Lower leg skin (tissue), 4 donors: ENCODE measurements at places on chromosomes 6 and 20.

DNA sequence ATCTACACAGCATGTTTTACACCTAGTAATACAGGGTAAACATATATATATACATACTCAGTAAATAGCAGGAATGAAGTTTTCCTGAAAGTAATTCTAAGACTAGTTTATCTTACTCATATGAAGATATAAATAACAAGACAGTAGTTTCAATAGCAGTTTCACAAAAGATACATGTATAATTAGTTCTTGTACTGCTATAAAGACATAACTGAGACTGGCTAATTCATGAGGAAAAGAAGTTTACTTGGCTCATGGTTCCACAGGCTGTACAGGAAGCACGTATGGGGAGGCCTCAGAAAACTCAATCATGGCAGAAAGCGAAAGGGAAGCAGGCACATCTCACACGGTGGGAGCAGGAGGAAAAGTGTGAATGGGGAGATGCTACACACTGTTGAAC, 16.9 kb downstream of the RARS2 start:
- DNase-seq, result no peak

- no peak for DNase-seq
These were observed 5.3 kb upstream of the ADGRF5 start for GRCh38 chr6:46927066-46927465.

DNA sequence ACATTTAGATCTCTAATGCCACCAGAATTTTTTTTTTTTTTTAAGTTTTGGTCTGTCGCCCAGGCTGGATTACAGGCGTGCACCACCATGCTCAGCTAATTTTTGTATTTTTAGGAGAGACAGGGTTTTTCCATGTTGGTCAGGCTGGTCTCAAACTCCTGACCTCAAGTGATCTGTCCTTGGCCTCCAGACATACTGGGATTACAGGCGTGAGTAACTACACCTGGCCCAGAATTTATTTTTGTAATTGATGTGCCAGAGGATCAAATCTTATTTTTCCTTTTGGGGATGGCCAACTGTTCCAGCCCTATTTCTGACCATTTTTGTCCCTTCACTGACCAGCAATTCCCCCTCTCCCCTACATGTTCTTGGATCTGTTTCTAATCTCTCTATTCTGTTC, 18.0 kb upstream of the MYMX start:
- no peak for DNase-seq

GRCh38 chr6:163563318-163563717, 148.8 kb downstream of the QKI start:
- no peak for DNase-seq

DNA sequence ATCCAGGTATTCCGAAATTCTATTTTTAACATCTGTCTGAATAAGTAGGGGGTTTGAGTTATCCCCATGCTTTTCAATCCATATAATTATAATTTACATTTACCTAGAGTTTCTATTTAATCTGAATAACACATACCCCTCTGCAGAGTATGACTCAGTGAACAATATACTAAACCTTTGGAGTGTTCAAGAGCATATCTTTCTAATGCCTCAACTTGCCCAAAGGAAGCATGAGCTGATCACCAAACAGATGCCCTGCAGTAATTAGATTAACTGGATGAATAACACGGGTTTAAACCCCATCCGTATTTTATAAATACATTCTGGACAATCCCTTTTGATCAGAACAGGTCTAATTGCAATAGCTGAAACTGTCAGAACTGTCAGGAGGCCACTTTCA, 897.1 kb downstream of the TFAP2A start:
- DNase-seq, result no peak

DNA sequence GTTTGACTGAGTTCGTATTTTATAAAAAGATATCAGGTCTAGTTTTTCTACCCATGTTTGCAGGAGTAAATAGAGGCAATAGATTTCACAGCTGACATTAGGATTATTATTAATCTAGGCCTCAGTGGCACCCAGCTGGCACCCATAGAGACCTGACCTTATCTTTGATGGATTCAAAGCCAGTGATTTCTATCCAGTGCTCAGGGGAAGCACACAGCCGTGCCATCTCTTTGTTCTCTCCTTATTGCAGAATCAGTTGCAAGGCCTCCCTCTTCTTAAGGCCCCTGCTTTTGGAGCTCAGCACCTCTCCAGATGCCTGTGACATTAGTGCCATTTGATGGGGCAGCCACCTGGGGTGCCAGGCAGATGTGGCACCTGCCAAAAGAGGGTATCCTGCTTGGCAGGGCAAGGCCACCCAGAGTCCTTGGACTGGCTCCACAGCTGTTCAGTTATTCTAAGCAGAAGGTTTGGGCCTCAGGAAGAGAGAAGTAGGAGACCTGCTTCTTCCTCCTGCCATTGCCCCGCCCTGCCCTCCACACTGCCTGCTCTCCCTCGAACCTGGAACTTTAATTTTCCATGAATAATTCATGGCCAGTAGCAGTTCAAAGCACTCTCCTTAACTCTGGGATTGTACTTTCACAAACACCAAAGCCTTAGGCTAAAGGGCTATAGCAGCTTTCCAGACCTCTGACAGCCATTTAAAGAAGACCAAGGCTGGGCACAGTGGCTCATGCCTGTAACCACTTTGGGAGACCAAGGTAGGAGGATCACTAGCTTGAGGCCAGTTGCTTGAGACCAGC, 206.3 kb downstream of the ZDHHC14 start:
- no peak for DNase-seq

DNA sequence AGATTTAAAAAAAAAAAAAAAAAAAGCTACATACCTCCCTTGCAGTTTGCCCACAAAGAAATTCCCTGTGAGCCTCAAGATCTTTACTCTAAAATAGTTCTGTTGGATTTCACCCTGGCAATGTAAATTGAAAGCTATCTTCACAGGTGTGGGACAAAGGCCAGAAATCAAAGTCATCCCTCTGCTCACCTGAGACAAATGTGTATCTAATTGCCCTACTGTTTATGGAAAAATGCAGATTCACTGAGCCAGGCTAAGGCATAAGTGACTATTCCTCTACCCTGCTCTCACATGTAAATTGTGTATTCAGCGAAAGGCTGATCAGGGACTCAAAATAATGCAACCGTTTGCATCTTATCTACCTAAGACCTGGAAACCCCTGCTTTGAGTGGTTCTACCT, 98.5 kb upstream of the SHLD1 start:
- no peak for DNase-seq

DNA sequence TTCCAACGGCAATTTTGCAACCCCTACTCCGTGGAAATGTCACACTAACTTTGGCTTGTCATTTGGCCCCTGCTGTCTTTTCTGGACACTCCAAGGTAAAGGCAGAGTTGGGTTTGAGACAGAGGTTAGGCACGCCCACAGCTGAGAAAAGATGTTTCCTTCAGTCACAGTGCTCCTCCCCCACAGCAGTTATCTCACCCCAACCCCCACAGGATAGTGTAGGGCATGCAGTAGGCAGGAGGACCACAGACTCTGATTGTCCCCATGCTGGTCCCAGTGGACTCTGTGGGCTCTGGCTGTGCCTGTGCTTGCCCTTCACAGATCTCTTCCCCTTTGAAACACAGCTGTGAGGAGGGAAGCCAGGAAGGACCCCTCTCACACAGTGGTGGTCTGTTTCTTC, 124.0 kb upstream of the CARMIL1 start:
- DNase-seq, result no peak
